Karpas-422 (cell line): ENCODE measurements at places on chromosomes 3 and 15.

DNA sequence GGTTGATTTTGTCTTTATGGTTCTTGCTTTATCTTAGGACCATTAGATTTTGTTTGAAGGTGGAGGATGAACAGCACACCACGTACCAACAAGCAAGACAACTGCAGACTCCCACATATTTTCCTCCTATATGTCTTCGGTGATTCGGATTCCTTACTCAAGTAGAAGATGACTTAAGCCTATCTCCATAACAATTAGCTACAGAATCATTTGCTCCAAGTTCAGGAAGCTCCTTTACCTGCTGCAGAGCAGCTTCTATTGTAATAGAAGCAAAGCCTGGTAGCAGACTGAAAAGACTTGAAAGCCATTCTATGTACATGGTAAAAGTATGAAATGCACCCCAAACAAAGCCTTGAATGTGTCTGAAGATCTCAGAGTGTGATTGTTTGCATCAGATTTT is 229.0 kb downstream of the SOX2 start:
- no peak for DNase-seq

DNA sequence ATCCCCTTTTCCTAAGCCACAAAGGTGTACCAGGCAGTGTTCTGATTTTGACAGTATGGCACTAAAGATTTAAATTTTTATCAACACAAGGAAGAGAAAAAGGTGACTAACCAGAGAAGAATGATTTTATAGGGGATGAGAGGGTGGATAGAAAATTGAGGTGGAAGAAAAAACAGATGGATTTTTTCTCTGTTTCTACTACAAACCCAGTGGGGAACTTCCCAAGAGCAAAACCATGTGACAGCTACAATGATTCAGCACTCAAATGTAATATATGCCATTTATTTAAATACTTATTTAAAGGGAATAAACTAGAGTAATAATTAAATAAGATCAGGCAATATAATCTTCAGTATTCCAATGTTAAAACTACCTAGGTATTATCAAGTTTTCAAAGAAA is 11.1 kb downstream of the DCUN1D1 start:
- no peak for DNase-seq

DNA sequence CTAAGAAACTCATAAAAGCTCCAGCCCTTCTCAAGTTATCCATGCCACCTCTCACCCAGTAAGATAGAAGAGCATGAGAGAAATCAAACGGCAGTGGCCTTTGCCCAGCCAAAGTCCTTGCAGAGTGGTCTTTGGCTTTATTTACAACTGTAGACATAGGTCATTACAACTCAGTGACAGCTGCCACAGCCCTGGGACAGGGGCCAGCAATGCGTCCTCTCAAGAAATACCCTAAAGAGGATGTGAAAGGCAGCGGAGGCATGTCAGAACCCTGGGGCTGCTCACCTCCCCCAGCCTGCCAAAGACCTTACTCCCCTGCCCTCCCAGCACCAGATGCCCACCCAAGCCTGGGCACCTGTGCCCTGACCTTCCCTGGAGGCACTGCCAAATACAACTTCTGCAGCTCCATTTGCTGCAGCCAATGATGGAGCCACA is 6.3 kb downstream of the ACAA1 start:
- DNase-seq, result no peak

GRCh38 chr3:66441129-66441528 is 59.7 kb downstream of the LRIG1 start:
- no peak for DNase-seq

DNA sequence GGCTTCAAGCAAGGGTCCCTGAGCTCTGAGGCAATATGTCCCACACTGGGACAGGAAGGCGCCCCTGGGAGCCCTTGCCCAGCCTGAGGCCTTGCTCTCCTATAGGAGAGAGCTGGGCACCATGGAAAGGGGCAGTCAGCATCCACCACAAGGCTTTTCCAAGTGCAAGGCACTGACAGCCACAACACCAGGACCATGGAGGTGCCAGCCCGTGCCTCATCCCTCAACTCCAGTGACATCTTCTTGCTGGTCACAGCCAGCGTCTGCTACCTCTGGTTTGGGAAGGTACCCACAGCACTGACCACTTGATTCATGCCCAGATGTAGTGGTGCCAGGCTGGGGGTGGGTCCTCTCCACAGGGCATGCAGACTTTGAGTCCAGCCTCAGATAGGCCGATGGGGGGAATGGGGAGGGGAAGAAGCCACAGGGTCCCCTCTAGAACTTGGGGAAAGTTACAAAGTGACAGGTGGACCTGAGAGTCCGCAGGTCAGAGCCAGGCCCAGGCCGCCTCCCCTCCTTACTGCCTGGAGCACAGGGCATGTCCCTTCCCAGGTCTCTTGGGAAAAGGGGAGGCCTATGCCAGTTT is 11.8 kb downstream of the VILL start:
- no peak for DNase-seq

DNA sequence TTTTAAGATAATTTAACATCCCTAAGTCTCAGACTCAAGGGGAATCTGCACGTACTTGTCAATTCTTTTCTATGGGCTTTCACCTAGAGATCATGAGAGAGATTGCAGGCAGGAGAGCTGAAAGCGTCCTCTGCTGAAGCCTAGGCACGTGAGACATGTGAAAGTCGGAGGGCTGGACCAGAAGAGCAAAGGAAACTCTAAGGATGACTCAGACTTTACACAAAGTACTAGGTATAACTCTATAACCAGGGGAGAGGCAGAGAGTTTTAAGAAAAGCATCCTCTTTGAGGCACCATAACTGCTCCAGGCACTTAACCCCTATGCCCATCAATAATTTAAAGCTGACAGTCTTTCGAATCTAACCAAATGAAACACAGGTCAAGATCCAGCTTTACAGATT is 436.6 kb downstream of the VGLL3 start:
- DNase-seq, result no peak

DNA sequence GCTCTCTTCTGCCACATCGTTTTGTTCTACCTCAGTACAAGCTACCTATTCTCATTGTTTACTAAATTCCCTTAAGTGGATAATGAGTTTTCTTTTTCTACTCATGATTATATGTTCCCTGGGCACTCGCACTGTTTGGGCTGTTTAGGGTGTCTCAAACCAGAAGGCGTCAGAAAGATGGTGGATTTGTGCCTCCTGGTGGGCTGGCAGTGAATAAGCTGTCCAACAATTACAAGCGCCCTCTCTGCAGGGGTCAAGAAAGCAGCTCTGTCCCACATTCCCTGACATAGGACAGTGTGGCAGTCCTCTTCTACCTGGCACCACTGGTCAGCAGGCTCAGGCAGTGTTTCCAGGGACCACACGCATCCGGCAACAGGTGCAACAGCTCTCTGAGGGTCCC is 173.4 kb upstream of the PPP2R3A start:
- peak; percentile 70 for DNase-seq

DNA sequence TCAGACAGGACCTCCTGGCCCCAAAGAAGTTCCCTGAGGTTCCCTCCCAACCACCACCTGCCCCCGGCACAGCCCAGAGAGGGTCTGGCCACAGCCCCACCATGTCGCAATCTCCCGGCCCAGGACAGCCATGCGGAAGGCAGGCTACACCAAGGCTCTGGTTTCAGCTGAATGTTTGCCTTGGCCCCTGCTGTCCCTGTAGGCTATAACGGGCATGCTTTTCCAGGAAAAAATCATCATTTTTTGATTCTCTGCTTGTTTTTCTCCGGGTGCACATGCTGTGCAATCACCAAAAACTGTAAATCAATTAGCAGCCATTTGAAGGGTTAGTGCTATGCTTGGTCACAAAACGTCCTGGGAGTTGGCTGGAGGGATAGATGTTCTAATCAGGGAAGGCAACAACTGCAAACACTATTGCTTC is 142.7 kb upstream of the IGF1R start:
- no peak for DNase-seq

DNA sequence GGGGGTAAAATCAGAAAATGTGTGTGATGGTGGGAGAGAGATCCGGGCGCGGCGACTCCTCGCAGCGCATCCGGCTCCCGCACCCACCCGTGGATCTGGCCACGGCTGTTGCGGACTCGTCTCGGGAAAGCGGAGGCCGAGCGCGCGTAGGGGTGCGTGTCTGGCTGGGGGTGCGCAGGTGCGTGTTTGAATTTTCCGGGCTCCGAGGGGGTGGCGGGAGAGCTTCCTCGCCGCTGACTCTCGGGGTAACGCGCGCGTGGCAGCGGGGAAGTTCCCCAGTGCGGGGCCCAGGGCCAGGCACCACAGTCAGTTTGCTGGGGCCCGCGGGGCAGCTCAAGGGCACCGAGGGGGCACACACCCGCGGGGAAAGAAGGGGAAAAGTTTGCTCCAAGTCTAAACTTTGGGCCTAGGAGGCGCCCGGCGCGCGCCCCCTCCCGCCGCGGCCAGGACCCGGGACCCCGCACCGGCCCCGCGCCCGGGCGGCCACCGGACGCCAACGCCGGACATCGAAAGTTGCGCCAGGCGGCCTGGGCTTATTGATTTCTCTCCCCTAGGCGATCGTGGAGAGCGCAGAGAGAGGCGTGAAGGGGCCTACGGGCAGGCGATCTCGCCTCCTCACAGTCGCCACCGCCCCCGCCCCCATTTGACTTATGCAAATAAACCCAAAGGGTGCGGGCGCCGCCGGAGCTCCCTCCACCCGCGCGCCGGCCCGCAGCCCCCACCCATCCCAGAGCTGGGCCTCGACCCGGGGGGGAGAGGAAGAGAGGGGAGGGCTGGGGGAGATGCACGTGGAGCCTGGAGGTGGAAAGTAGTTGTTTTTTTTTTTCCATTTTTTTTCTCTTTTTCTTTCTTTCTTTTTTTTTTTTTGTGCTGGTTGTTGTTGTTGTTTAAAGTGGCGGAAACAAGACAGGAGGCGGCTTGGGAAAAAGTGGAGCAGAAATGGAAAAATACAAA is 639 bp downstream of the FOXP1 start:
- DNase-seq, result peak; percentile 96

DNA sequence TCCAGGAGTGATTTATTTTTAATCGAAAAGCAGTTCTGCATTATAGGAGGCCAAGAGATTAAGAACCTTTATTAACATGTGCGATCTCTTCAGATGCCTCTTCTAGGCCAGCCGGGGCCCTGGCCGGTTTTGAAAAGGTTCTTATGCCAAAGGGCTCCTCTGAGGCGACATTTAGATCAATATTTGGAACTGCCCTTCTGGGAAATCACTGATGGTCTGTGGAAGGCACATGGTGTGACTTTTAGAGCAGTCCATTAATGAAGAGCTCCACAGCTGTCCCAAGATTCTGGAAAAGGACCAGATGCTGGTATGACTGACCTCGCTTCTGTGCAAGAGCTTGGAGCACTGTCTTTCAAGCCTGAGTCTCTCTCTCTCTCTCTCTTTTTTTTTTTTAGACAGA is 19.7 kb downstream of the MGLL start:
- DNase-seq, result no peak

DNA sequence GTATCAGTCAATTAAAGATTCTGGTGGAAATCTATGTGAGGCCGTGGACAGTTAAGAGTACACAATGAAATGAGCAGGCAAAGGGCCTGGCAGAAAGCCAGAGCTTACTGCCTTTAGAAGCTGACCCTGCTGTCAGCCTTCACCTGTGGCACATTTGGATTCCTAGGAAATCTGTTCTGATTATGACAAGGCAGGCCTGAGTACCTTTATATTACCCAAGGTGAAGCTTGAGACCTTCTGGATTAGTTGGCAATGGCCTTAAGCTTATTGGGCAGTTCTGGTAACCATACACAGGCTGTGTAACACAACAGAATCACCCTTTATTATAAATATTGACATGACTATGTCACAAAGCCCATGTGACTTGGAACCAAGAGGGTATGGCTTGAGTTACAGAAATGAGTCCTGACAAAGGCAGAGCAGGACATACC is 43.2 kb downstream of the NBEAL2 start:
- no peak for DNase-seq

DNA sequence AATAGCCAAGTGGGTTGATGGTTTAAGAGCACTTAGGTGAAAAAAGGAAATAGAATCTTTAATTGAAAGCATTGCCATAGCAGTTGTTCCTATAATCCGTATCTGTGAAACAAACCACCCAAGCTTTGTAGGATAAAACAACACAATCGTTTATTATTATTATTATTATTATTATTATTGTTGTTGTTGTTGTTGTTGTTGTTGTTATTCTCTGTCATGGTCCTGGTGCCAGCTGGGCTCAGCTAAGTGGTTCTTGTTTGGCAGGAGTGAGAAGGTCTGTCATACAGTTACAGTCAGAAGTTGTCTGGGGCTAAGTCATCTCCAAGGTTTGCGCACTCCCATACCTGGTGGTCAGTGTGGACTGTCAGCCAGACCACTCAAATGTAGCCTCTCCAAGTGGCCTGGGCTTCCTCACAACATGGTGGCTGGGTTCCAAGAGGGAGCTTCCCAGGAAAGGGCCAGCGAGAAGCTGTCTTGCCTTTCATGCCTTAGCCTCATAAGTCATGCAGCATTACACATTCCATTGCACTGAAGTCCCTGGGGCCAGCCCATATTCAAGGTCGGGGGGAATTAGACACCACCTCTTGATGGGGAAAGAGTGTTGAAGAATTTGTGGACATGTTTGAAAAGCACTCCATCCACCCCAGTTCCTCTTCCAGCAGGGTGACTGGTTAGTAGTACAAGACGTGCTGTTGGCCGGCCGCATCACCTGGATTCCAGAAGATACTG is 54.3 kb upstream of the FGD5 start:
- DNase-seq, result no peak

DNA sequence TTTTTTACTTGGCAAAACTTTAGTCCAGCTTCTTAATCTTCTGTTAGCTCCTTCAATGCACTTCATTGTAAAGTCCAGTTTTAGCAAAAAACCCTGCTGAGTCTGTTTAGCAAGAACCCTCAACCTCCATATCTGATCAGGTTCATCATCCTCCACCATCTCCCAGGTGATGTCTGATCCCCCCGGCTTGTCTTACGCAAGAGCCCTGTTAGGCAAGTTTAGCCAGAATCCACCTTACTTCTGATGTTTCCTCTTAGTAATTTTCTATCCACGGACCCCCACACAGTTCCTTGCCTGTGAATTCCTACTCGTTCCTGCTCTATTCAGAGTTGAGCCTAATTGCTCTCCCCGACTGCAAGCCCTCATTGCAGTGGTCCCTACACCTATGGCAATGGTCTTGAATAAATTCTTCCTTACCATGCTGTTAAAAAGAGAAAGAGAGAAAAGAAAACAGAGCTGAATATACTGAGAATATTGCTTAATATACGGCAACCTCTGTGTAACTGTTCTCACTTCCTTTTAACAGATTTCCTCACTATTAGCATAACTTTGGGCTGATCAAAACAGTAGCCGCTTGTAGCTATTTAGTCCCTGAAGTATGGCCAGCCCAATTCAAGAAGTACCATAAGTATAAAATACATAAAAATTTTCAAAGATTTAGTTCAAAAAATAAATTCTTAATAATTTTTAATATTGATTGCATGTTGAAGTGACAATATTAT is 78.7 kb upstream of the MME start:
- DNase-seq, result no peak

DNA sequence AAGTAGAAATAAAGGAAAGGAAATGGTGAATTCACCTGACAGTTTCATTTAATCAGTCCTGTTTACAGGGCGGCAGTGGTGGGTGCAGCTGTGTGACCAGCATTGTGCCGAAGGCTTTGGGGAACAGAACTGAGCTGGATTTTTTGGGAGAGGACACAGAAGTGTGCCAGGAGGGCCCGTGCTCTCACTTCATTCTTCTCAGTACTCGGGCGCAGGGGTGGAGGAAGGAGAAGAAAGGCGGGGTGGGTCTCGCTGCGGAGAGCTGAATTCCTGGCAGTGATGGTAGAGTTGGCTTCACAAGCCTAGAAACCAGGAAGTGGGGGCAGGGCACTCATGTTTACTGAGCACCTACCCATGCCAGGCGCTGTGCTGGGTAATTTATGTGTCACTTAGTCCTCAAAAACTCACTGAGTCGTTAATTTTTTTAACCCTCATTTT is 64.6 kb downstream of the CRTC3 start:
- peak; percentile 80 for DNase-seq
